Mesothelial cell of epicardium (in vitro differentiated cells): ENCODE measurements at places on chromosomes 11 and 22. TPM values are rescaled to one million over a fixed set of nuclear protein-coding genes. Genes with fewer than 3 reads are reported as not detected.

APOBEC3G gene
- 5.5 to 6.7 TPM (median 6.1 TPM) in 3 replicates for total RNA-seq

DNA sequence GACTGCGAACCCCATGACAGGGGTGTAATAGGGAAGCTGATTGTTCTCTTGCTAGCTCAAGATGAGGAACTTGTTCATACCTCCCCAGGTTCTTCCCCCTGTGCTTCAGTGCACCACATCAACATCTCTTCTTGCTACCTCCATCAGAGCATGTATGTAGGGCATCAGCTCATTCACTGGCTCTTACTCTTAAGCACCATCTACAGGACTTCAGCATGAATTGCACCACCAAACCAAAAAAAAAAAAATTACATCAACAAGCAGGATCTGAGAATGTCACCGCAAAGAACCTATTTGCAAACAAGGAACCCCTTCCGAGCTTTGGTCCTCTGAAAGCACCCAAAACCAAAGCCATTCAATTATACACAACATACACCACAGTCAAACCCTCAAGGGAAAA, 2226.5 kb upstream of the RAG2 start:
- no peak overlapping the region for H3K27ac ChIP-seq
- H3K4me1 ChIP-seq: no peaks in the 10 kb centered on the region
- no peak overlapping the region for H3K4me3 ChIP-seq
- peaks cover 9% of the 10 kb centered on the region for H3K36me3 ChIP-seq
- H3K27me3 ChIP-seq: no peaks in the 10 kb centered on the region

DNA sequence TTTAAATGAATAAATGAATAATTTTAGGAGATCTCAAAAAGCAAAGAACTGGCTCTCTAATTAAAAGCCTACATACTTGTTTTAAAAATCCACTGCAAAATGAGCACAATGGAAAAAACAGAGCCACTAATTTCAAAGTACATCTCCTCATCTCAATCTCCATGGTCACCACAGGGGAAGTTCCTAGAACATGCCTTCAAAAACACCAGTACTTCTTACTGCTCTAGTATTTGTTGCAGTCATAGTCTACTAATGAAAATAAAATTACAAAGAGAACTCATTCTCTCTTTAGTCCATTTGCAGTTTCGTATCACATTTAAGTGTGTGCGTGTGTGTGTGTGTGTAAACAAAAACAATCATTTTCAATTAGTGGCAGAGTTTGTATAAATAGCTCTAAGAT, 54.0 kb downstream of the PIK3C2A start:
- H3K27ac ChIP-seq: no peak overlapping the region
- H3K27me3 ChIP-seq: no peaks in the 10 kb centered on the region
- H3K36me3 ChIP-seq: peaks cover 8% of the 10 kb centered on the region
- peaks cover 2% of the 10 kb centered on the region for H3K4me1 ChIP-seq

GRCh38 chr22:25661073-25661472, 80.9 kb upstream of the MYO18B start:
- no peaks in the 10 kb centered on the region for H3K27me3 ChIP-seq
- no peaks in the 10 kb centered on the region for H3K36me3 ChIP-seq
- DNase-seq: no peak
- no peak overlapping the region for H3K4me3 ChIP-seq
- no peak overlapping the region for H3K27ac ChIP-seq

GRCh38 chr11:120625565-120625964, 114.0 kb downstream of the GRIK4 start:
- peaks cover 27% of the 10 kb centered on the region for H3K27me3 ChIP-seq
- no peaks in the 10 kb centered on the region for H3K36me3 ChIP-seq
- DNase-seq: no peak
- H3K4me1 ChIP-seq: no peaks in the 10 kb centered on the region
- H3K27ac ChIP-seq: no peak overlapping the region

- H3K27ac ChIP-seq: peak overlapping the region; percentile 14
- H3K4me1 ChIP-seq: peaks cover 12% of the 10 kb centered on the region
- no peaks in the 10 kb centered on the region for H3K27me3 ChIP-seq
- no peak for DNase-seq
- H3K4me3 ChIP-seq: peak overlapping the region; percentile 33
These were observed 9.9 kb upstream of the TALDO1 start for GRCh38 chr11:737366-737765.

DNA sequence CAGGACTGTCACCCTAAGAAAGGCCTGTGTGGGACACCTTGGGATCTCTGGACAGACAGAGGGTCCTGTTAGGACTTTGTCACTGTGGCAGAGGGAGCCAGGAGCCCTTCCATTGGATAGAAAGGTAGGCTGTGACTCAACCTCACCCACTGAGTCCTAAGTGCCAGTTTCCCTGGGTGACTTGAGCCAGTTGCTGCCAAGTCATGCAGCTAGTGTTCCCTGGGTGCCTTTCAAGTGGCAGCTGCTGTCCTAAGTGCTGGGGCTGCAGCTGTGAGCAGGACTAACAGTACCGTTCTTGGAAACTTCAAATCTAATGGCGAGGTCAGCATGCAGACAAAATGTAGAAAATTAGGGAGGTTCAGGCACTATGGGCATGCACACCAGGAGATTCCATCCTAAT, 393.7 kb downstream of the TMEM135 start:
- H3K27ac ChIP-seq: no peak overlapping the region
- H3K4me1 ChIP-seq: peaks cover 8% of the 10 kb centered on the region
- H3K36me3 ChIP-seq: no peaks in the 10 kb centered on the region
- no peak overlapping the region for H3K4me3 ChIP-seq

DNA sequence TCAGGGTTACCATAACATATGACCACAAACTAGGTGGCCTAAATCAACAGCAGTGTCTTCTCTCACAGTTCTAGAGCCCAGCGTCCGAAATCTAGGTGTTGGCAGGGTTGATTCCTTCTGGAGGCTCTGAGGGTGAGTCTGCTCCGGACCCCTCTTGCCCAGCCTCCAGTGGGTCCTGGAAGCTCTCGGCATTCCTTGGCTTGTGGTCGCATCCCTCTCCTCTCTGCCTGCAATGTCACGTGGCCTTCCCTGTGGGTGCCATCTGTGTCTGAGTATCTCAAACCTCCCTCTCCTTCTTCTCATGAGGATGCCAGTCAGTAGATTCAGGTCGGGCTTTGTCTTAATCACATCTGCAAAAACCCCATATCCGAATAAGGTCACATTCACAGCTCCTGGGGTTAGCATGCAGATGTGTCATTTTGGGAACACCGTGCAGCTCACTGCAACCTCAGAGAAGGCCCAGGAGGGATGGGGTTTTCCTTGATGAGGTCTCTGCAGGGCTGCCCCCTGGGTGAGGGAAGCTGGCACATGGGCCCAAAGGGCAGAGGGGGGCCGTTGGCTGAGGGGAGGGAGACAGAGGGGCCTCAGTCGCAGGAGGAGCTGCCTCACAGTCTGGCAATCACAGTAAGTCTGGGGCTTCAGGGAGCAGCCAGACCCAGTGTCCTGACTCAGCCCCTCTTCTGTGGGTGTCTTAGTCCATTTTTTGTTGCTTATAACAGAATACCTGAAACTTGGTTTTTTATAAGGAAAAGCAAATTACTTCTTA, 41.2 kb downstream of the PARVG start:
- H3K4me3 ChIP-seq: no peak overlapping the region
- no peak for DNase-seq
- H3K36me3 ChIP-seq: no peaks in the 10 kb centered on the region
- peaks cover 36% of the 10 kb centered on the region for H3K27me3 ChIP-seq
- no peak overlapping the region for H3K27ac ChIP-seq

DNA sequence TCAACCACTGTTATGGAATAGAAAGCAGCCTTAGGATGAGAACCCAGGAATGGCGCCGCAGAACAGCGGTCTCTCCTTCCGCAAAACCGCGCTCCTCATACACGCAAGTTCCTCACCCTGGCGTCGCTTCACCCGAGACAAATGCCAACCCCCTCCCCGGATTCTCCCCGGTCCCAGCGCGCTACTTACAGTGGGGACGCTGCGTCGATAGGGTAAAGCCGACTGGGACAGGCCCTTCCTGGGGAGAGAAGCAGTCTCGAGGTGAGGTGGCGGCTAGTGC, 287 bp downstream of the RPS13 start:
- no peaks in the 10 kb centered on the region for H3K27me3 ChIP-seq
- peaks cover 36% of the 10 kb centered on the region for H3K4me1 ChIP-seq
- peaks cover 16% of the 10 kb centered on the region for H3K36me3 ChIP-seq

DNA sequence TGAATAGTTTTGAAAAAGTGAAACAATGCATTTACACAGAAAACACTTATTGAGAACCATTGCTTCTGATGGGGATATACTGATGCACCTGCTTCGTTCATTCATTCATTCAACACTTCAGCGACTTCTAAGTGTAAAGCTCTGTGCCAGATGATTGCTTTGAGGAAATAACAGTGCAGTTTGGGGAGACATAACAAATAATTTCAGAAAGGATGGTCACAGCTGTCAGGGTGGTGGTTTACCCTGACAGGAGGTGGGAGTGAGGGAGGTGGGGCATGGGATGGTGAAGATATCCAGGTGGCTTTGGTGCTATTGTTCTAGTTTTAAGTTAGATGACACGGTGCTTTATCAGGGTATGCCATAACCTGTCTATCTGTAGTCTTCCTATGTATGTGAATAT, 344.1 kb downstream of the LARGE1 start:
- no peak overlapping the region for H3K27ac ChIP-seq
- no peaks in the 10 kb centered on the region for H3K36me3 ChIP-seq
- peaks cover 12% of the 10 kb centered on the region for H3K4me1 ChIP-seq
- DNase-seq: no peak
- H3K4me3 ChIP-seq: no peak overlapping the region
- H3K27me3 ChIP-seq: no peaks in the 10 kb centered on the region
